ENCODE measurements at places on chromosomes 16 and 17. TPM values are rescaled to one million over a fixed set of nuclear protein-coding genes. Genes with fewer than 3 reads are reported as not detected.

Gene SP2
- 0.31 TPM for total RNA-seq

Gene KIF2B
- total RNA-seq: not detected

Gene RNF157
- 17.5 TPM for total RNA-seq

Gene OSGIN1
- total RNA-seq: 0.31 TPM

Gene NDRG4
- total RNA-seq: 217 TPM

Gene C17orf107
- 6.9 TPM for total RNA-seq

- DNase-seq: no peak
Measured at GRCh38 chr17:35213412-35213940, 19.3 kb upstream of the SLC35G3 start.

DNA sequence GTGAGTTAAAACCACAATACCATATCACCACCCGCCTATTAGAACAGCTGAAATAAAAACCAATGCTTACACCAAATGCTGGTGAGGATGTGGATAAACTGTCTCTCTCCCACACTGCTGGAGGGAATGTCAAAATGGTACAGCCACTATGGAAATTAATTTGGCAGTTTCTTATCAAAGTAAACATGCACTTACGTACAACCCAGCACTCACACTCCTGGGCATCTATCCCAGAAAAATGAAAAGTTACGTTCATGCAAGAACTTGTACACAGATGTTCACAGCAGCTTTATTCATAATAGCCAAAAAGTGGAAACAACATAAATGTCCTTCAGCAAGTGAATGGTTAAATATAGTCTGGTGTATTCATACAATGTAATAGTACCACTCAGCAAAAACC lies 173.2 kb upstream of the MYOCD start:
- DNase-seq: no peak

GRCh38 chr17:50959341-50959740 lies 93.2 kb upstream of the TOB1 start:
- DNase-seq: no peak

DNA sequence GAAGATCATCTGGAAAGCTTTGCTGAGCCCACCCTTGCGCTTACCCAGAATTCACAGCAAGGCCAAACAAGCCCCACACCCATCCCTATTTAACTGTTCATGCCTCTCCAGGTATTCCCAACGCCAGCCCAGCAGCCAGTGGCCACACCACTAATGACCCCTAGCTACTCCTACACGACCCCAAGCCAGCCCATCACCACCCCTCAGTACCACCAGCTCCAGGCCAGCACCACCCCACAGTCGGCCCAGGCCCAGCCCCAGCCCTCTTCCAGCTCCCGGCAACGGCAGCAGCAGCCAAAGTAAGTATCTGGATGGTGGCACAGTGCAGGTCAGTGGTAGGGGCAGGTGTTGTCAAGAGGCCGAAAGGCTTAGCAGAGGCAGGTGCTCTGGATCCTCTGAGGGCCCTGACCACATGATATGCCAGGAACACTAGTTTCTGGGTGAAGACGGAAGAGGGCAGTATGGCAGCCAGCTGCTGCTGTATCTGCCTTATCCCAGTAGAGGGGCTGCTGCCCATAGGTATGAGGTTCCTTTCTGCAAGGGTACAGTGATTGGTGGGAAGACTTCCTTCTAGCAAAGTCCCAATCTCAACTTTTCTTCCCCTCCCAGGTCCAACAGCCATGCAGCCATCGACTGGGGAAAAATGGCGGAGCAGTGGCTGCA lies 10.7 kb downstream of the PROCA1 start:
- DNase-seq: no peak

GRCh38 chr17:67629971-67630320 lies 87.8 kb upstream of the NOL11 start:
- no peak for DNase-seq

DNA sequence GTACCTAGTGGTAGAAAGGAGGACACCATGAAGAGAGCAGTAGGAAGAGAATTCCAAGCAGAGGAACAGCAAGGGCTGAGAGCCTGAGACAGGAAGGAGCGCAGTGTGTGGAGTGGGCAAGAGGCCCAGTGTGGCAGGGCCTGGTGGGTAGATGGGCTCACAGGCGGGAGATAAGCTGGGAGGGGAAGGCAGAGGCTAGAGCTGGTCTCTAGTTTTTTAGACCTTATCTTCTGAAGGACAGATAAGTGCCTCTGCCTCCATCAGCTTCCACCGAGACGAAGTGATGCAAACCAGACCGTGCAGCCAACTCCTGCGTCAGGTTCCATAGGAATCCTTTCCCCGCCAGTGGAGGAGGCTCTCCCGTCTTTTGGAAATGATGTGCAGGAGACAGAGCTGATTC lies 33.6 kb downstream of the CDH1 start:
- DNase-seq: no peak

DNA sequence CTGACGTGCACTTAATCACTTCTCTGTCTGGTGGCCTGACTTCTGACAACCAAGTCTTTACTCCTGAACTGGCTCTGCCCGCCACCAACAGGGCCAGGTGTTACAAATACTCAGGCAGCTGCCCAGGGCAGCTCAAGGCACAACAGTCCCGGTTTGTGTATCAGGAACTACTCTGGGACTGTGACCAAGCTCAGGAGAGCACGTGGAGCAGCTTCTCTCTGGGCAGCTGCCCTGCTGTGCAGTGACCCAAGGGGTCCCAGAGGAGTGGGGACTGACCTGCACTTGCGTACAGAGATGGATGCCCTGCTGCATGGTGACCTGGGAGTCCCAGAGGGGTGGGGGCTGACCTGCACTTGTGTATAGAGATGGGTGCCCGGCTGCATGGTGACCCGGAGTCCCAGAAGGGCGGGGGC lies 21.9 kb downstream of the LITAFD start:
- no peak for DNase-seq

GRCh38 chr16:64445649-64446048 lies 676.2 kb downstream of the CDH11 start:
- DNase-seq: no peak

DNA sequence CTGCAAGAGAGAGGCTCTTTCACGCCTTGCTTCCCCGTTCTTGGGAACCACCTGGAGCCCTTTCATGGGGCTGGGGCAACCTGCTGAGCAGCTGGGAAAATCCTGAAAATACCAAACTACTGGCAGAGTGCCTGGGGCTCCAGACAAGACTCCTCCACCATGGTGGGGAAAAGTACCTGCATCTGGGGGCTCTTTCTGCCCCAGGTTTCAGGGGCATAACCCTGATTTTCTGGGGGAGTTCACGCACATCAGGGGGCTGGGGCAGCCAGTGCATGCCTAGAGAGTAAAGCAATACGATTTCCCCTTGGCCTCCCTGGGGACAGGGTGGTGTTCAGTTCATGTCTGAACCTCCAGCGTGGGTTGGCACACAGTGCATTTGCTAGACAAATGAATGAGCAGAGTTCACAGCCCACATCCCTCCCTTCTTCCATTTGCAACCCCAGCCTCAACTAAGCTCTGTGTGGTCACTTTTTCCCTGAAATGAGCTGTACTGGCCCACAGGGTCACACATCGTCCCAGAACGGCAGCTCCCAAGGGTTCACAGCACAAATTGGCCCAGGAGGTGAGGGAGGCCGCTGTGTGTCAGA lies 5.2 kb upstream of the CDC42EP4 start:
- no peak for DNase-seq

DNA sequence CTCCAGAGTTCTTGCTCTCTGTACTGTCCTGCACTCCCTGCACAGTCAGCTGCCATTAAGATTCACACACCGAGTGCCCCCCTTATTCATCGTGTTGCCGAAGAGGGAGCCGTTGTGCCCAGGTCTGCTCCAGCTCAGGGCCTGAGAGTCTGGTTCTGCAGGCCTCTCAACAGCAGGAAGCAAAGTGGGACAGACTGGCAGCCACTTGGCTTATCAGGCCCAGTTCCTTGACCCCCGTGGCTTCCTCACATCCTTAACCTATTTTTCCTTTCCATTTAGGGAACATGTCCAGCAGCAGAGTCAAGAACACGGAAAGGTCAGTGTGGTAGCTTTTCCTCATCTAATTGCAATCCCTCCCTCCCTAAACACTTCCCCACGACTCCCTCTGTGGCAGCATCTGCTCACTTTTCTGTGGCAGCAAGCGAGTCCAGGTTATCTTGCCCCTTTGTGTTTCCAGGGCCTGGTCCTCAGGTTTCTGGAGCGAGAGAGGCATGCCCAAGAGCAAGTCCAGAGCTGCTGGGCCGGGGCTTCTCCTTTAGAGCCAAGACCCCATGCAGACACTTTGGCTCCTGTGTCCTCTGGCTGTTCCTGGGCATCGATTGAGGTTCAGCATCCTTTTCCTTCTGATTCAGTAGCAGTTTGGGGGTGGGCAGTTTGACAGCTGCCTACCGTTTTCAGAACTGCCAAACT lies 22.1 kb upstream of the ADAM11 start:
- DNase-seq: no peak

DNA sequence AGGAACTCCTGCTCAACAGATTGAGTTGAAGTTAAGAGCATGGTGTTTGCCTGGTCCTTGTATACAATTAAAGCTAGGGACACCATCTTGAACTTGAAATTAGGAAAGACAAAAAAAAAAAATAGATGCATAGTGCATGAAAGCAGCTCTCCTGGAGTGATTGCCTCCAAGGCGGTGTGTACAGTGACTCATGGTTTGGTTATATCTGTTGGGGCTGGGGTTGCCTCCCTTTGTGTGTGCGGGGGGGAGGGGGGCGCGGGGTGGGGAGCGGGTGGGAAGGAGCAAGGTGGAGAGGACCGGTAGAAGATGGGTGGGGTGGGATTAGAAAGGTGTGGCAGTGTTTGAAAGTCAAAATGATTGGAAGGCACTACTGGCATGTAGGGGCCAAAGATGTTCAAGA lies 3.4 kb downstream of the TMED6 start:
- no peak for DNase-seq
